EH (cell line): ENCODE measurements at places on chromosomes 5 and 9.

DNA sequence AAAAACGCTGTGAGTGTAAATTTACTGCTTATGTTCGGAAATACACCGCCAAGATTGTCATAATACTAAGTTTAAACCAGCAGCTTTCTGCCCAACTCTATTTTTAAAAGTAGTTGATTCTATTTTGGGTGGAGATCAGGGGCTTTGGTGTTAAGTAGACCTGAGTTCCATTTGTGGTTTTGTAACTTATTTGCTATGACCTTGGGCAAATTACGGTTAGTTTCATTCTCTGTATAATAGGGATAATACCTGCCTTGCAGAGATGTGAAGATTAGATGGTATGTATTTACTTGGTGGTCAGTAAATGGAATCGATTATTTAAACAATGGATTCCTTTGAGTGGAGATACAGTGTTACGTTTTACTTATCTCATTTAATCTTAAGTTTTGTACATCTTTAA, 1.6 kb downstream of the RAD23B start:
- DNase-seq: no peak

GRCh38 chr5:62296998-62297397, 9.0 kb upstream of the KIF2A start:
- no peak for DNase-seq

- peak; percentile 25 for DNase-seq
These were observed 45.7 kb upstream of the HAND1 start for GRCh38 chr5:154523709-154524108.

- DNase-seq: no peak
These were observed 107.3 kb upstream of the WWC1 start for GRCh38 chr5:168184103-168184502.

GRCh38 chr9:19940811-19941535, 152.1 kb upstream of the SLC24A2 start:
- DNase-seq: no peak

DNA sequence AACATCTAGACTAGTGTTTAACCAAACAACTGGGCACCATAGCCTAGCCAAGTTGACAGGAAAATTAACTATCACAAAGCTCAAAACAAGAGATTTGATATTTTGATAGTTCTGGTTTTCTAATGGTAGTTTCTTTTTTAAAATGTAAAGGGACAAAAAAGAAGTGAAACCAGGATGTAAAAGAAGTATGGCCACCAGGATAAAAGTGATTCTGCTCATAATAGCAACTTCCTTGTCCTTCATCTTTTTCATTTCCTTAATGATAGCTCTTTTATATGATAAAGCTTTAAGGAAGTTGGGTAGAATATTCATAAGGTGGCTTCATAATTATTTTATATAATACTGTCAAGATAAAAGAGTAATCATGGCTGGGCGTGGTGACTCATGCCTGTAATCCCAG, 139.1 kb downstream of the BASP1 start:
- no peak for DNase-seq

DNA sequence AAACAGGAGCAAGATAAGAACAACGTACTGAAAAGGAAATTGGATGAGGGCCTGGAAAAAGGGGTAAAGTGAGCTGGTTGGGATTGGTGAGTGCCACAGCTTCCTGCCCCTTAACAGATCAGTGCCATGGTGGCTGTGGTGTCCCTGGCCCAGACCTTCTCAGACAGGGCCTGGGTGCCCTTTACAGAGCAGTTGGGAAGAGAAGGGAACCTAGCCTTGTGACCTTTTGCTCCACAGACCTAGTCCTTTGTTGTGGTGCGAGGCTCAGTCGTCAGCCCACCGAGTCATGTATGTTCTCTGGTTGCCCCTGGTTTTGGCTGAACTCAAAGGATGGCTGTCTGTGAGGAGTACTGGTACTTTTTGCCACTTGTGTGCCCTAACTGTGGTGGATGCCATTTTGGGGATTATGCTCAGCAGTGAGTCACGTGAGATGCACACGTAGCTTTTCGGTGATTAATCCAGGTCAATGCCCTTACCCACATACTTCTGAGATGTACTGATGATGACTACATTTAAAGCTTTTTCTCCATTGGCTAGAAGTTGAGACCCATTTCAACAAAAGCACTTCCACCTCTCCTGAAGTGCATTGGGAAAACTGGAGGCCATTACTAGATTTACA, 48.4 kb downstream of the EXOSC2 start:
- DNase-seq: peak; percentile 78

GRCh38 chr5:52829664-52830063, 41.9 kb downstream of the ITGA1 start:
- no peak for DNase-seq

DNA sequence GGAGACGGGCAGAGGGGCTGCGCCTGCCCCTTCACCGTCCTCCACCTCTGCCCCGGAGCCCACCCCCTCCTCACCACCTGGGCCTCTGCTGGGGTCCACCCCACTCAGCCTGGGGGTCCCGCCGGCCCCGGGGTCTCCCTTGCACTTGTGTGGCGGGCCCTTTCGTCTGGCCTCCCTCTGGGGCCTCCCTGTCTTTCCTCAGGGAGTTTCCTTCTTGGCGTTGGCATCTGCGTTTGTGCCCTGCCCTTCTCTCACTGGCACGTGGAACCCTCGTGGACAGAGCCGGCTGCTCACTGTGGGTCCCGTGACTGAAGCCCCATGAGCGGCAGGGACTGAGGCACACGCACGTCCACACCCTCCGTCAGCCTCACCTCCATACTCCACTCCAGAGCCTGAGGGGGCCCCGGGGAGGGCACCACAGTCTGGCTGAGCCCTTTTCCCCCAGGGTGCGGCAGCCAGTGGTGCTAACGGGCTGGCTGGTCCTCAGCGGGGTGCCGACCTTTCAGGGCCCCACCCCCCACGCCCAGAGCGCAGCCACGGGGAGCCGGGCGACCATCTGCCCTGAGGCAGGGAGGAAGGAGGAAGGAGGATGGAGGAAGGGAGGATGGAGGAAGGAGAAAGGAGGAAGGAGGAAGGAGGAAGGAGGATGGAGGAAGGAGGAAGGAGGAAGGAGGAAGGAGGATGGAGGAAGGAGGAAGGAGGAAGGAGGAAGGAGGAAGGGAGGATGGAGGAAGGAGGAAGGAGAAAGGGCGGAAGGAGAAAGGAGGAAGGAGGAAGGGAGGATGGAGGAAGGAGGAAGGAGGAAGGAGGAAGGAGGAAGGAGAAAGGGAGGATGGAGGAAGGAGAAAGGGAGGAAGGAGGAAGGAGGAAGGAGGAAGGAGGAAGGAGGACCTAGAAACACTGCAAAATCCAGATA, 53.0 kb upstream of the NRARP start:
- no peak for DNase-seq

DNA sequence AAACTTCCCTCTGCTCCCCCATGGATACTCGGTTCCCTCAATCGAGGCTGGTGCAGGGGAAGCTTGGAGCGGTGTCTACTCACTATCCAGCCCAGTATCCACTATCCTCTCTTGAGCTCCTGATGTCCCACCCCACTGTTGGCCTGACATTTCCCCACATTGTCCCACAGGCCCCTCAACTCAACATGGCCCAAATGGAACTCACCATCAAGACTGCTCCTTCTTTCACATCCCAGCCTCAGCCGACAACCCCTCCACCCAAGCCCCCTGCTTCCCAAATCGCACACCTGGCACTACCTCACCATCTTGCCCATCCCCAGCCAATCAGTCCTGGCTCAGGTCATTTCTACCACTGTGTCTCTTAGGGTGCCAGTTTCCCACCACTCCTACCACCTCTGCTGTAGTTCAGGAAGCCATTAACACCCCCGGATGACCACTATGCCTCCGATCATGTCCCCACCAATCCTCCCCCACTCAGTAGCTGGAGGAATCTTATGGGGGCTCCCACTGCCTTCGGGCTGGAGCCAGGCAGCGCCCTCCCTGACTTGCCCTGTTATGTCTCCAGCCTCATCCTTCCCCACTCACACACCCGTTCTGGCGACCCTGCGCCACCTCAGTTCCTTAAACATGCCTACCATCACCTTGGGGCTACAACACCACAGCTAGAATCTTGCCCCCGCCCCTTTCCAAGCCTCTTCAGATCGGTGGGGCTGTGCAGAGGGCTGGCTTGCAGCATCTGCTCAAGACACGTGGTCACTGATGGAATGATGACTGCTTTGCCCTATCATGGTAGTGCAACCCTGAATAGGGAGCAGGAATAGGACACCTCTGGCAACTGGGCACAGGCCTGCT, 273.6 kb downstream of the FSTL4 start:
- no peak for DNase-seq

DNA sequence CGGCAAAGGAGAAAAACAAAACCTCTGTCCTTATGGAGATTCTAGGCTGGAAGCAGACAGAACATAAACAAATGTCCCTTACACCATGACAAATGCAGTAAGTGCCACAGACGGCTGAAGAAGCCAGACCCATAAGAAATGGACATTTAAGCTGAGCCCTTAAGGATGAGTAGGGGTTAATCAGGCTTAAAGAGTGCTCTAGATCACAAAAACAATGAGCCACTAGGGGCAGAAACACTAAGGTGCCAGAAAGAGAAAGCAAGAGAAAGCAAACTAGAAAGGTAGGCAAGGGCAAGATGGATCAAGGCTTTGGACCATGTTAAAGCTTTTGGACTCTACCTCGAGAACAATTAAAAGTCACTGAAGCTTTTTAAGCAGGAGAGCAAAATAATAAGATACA, 326.9 kb upstream of the WWC1 start:
- DNase-seq: no peak

DNA sequence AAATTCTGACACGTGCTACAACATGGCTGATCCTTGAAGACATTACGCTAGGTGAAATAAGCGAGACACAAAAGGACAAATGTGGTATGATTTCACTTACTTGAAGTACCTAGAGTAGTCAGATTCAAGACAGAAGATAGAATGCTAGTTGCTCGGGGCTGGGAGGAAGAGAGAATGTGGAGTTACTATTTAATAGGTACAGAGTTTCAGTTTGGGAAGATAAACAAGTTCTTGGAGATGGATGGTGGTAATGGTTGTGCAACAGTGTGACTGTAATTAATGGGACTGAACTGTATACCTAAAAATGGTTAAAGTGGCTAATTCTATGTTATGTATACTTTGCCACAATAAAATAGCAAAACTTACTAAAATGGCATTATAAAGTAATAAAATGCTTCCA, 34.4 kb downstream of the PAM start:
- no peak for DNase-seq

- DNase-seq: peak; percentile 73
These were observed 7.1 kb upstream of the PLK2 start for GRCh38 chr5:58466939-58467338.

GRCh38 chr9:26157411-26157810, 479.2 kb upstream of the TUSC1 start:
- no peak for DNase-seq
